ENCODE measurements at places on chromosomes 6 and 20. TPM values are rescaled to one million over a fixed set of nuclear protein-coding genes. Genes with fewer than 3 reads are reported as not detected.

GRCh38 chr6:89680150-89680549, 41.6 kb upstream of the LYRM2 start:
- no peak for DNase-seq

ZSCAN26 gene
- 3.8 TPM for total RNA-seq

DNA sequence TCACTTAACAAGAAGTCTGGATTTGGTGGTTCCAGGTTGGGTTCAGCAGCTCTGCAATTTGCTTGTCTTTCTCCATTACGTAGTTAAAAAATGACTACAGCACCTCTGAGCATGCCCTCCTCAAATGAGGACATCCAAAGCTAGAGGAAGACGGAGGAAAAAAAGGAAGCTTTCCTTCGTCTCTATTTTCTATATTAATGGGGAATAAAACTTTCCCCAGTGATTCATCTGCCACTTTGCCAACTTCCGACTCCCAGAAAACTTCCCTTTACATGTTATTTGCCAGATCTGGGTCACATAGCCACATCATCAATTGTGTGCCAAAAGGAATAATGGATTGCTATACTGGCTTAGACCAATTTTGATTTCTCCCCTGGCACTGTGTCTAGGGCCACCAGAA, 69.5 kb downstream of the ZFAND3 start:
- no peak for DNase-seq

- DNase-seq = no peak
Observed at GRCh38 chr6:163085426-163085825, 329.1 kb upstream of the QKI start.

DNA sequence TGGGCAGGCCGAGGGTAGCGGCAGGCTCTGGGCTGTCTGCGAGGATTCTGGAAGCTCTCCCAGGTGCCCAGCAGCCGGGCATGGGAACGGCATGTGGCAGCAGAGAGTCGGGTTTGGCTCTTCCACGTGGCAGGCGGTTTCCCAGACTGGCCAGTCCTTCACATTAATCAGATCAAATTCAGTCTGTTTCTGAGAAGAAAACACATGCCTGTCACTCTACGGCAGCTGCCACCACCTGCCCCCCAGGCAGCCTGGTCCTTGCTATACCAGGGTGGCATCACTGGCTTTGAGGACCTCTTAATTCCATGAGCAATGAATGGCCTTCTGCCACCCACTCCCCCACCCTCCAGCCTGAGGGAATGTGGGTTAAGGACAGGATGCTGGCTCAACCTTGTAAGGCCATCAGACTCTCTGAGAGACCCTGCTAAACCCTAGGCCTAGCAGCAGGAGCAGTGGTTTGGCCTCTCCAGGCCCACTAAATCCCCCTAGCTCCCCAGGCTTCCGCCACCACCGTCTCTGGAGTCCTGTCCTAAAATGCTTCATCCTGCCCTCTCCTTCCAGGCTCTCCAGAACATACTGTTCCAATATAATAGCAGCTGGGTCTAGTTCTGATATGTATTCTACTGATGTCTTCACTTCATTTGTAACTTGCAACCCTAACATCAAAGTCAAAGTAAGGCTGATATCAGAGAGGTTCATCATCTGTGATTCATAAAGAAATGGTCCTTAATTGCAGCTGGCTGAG, 47.8 kb downstream of the PLCG1 start:
- DNase-seq = no peak

DNA sequence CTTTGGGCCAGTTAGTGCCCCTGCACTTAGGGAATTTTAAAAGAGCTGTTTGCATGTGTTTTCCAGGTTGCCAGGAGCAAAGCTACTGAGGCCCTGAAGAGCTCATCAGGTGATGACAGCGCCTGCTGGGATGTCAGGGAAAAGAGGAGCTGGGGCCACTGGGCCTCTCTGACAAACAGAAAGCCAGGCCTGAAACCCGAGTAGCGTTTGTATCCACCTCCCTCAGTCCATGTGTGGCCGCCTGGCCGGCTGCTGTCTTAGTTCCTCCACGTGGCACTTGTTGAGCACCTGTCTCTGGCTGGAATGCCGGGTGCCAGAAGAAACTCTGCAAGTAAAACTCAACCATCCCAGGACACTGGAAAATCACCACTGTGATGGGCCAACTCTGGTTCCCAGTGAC, 601.2 kb downstream of the CDH26 start:
- DNase-seq = no peak

ECT2L gene
- not detected for total RNA-seq

KCNK15 gene
- total RNA-seq = 0.25 TPM

DNA sequence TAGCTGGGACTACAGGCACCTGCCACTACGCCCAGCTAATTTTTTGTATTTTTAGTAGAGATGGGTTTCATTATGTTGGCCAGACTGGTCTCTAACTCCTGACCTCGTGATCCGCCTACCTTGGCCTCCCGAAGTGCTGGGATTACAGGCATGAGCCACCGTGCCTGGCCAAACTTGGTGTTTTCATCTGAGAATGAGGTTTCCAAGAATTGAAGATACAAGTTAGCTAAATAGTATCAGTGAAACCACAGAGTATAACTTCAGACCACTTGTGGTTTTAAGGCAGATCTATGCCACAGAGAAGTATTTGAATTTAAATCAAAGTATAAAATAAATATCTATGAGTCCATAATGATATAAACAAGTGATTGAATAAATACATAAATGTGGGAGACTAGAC, 70.1 kb downstream of the SLC16A10 start:
- DNase-seq = peak; percentile 68

GRCh38 chr6:116012471-116012949, 48.2 kb downstream of the FRK start:
- no peak for DNase-seq

- DNase-seq = peak; percentile 90
Observed at GRCh38 chr6:14210663-14211561, 93.3 kb downstream of the CD83 start.

- DNase-seq = no peak
Observed at GRCh38 chr20:37390503-37390890, 44.6 kb downstream of the SRC start.

GRCh38 chr6:135854799-135855198, 3.3 kb downstream of the PDE7B start:
- no peak for DNase-seq

UBE2C gene
- 151 TPM for total RNA-seq

FAXC gene
- not detected for total RNA-seq

PKIB gene
- 0.69 TPM for total RNA-seq

GRCh38 chr6:24945054-24945453, 9.3 kb upstream of the RIPOR2 start:
- DNase-seq = no peak

GRCh38 chr20:20070871-20071726, 18.8 kb downstream of the CFAP61 start:
- no peak for DNase-seq

GRCh38 chr6:20438462-20439070, 36.9 kb downstream of the E2F3 start:
- no peak for DNase-seq

DNA sequence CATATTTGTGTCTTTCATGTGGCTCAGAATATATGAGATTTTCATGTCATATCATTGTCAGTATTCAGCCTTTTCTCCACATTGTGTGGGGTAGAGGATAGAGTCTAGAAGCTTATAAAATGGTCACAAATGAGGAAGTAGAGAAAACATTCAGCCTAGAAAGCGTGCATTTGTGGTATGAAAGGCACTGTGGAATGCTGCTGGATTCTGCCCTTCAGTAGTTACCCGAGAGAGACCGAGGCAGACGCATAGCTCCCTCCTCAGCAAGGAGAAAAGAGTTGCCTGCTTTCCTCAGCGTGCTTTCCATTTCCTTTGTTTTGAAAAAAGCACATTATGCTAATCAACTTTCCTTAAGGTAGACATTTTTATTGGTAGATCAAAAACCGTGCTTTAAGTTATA, 28.7 kb downstream of the MYB start:
- no peak for DNase-seq

DNA sequence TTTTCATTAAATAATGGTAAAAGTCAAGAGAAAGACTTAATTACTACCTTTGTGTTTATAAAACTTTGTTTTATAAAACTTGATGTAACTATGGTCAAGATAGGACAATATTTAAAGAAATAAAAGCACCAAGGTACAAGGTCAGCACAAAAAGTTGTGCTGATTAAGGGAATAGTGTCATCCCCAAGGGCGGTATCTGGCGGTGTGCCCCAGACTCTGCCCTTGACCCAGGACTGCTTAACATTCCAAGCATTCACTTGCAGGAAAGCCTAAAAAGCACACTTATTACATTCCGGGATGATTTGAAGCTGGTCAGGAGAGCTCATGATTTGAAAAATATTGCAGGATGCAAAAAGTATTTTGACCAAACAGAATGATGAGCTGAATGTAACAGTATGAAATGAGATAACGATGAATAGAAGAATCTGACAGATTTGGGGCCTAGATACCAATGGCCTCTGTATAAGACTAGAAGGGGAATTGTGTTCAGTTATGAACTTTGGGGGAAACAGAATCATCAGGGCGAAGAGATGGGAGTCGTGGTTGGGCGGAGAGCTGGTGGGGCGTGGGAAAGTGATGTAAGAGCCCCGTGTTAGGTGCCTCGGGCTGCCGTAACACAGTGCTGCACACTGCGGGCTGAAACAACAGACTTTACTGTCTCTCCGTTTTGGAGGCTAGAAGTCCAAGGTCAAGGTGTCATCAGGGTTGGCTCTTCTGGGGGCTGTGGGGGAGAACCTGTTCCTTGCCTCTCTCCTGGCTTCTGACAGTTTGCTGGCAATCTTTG, 77.2 kb downstream of the CDC5L start:
- no peak for DNase-seq

DNA sequence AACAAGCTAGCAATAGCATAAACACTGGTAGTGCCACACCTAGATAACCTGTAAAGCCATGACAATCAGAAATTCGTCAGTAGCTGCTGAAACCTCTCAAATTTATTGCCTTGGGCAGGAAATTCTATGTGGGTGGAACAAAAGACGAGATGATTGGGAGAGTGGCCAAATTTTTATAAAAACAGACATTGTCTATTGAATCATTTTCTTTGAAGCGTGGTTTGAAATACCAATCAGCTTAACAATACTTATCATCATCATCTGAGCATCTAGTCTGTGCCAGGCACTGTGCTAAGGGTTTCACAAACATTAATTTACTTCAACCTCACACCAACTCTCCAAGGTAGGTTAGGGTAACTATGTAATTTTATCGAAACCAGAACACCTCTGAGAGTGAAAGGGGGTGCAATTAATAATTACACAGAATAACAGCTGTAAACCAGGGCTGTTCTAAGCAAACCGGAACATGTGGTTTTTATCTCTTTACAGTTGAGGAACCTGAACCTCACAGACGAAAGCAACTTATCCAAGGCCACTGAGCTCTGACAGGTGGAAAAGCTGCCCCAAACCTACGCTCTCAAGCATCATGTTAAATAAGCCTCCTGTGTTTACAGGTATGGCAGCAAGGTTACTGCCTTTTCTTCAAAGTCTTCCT, 43.4 kb downstream of the NHSL1 start:
- DNase-seq = peak; percentile 49

ATP5F1E gene
- 68.8 TPM for total RNA-seq

TRIM15 gene
- not detected for total RNA-seq

DNA sequence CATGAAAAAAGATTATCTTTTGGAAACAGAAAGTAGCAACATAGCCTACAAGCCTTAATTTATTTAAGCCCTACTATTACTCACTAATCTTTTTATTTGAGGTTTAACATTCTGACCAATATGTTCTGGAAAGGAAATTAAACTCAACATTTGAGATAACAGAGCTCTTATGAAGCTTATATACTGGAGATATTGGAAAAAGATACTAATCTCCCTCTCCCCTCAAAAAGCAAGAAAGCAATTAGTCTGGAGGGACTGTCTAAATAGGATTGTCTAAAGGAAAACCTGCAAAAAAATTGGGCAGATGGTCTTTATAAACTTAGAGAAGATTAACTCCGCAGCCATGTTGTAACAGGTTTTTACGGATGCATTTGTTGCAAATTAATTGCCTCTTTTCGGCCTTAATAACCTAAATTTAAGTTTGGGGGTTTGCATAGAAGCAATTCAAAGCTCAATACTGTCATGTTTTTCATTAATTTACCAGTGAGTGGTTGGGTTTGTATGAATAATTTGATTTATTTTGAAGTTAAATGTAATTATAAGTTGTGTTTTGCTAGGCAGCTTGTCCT, 79.1 kb downstream of the SHLD1 start:
- no peak for DNase-seq

NRN1 gene
- 5.9 TPM for total RNA-seq

PRR18 gene
- total RNA-seq = 0.23 TPM

FOXS1 gene
- not detected for total RNA-seq

DNA sequence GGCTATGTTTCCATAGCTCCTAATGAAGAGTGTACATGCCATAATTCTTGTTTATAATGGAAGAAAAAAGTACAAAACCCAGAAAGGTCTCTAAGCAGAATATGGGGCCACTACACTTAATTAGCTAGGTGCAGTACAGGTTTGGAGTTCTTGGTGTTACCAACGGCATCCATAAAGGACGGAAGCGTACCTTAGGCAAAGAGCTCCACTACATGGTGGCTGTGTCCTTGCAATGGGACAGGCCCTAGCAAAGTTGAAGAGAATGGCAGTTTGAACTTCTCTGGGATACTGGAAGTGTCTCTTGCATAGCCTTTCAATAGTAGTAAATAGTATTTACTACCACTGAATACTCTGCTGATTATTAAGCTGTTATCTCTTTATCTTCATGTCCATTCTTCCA, 371.7 kb upstream of the MMS22L start:
- no peak for DNase-seq

Data from activated CD8-positive, alpha-beta T cell treated with anti-CD3 and anti-CD28 coated beads for 36 hours (primary cell).